Heart left ventricle (tissue), 16 donors: ENCODE measurements at places on chromosomes 16 and 17. TPM values are rescaled to one million over a fixed set of nuclear protein-coding genes. Genes with fewer than 3 reads are reported as not detected.

DHRS7C gene
- total RNA-seq = 13.6 TPM

HOXB2 gene
- total RNA-seq = 2.1 TPM

LITAFD gene
- total RNA-seq = not detected

DNASE1L2 gene
- 0.12 TPM for total RNA-seq

SLC4A1 gene
- total RNA-seq = 3.3 TPM

SLC16A6 gene
- total RNA-seq = 0.25 TPM

AOC2 gene
- total RNA-seq = 0.58 TPM

CD7 gene
- not detected for total RNA-seq

ABCA8 gene
- total RNA-seq = 24.7 TPM

SLC35G6 gene
- not detected for total RNA-seq

TAOK1 gene
- total RNA-seq = 64.8 TPM

CCDC92B gene
- total RNA-seq = 0.18 TPM

BICDL2 gene
- not detected for total RNA-seq

GRAPL gene
- total RNA-seq = 2.7 TPM

CCL14 gene
- total RNA-seq = 1.4 TPM

SLC16A11 gene
- total RNA-seq = 0.28 TPM

ST6GALNAC2 gene
- total RNA-seq = 4.9 TPM

CTRB2 gene
- total RNA-seq = not detected

PRRT2 gene
- total RNA-seq = not detected

TNS4 gene
- not detected for total RNA-seq

MSRB1 gene
- total RNA-seq = 20.9 TPM

USP10 gene
- 58.6 TPM for total RNA-seq

FBXW10 gene
- not detected for total RNA-seq

CSH2 gene
- not detected for total RNA-seq
